NCI-H1417 treated with DMSO at 0.1 percent for 48 hours (cell line): ENCODE measurements at places on chromosomes 6 and 20.

DNA sequence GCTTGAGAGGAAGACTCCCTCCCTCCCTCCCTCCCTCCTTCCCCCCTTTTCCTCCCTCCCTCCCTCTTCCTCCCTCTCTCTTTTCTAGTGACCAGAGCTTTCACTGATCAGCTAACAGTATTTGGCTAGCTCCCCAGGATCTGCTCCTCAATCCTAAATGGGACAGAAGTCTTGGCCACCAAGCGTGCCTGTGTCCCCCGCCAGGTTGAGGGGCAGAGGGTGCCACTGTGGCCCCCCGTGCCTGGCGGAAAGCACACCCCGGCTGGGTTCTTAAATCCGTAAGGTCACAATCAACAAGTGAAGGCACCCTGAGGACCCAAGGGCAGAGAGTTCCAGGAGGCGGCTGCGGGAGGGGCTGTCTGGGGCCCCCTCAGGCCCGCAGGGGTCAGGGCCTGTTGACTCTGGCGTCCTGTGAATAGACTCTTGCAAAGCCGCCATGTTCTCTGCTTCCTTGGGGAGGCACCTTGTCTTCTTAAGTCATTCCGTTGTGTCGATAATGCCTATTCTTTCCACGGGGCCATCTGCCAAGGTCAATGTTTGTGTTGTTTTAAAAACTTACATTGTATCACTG is 38.9 kb upstream of the STX16 start:
- DNase-seq = no peak

- DNase-seq = no peak
Observed at GRCh38 chr6:7819431-7820015, 91.1 kb downstream of the TXNDC5 start.

DNA sequence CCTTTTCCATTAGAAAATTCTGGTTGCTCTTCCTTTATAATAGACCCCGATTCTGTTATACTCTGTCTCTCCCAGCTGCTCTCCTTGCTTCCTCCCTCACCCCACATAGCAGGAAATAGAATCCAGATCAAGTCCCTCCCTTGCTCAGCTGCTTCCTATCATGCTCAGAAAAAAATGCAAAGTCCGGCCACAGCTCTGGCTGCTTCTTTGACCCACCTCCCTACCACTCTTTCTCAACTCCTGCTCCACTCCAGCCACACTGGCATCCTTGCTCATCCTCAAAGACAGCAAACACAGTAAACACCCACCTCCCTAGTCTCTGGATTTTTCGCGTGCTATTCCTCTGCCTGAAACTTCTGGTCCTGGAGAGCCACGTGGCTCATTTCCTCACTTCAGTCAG is 9.1 kb upstream of the SLC22A16 start:
- DNase-seq = no peak

DNA sequence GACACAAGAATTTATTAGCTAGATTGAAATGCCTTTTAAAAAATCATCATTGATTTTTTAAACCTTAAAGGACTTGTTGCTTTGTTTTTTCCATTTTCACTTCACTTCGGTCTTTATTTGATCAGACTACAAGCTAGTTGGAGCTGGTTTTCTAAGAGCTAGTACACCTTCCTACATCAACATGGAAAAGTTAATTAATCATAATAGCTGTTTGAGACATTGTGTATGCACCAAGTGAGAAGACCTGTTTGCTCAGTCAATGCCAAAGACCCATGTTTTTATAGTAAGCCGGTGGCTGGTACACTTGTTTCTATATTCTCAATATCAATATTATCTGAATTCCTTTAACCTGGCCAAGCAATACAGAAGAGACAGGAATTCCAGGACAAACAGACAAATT is 310.2 kb upstream of the SGK1 start:
- peak; percentile 46 for DNase-seq
